ENCODE measurements at places on chromosomes 6 and 20. TPM values are rescaled to one million over a fixed set of nuclear protein-coding genes. Genes with fewer than 3 reads are reported as not detected.

DNA sequence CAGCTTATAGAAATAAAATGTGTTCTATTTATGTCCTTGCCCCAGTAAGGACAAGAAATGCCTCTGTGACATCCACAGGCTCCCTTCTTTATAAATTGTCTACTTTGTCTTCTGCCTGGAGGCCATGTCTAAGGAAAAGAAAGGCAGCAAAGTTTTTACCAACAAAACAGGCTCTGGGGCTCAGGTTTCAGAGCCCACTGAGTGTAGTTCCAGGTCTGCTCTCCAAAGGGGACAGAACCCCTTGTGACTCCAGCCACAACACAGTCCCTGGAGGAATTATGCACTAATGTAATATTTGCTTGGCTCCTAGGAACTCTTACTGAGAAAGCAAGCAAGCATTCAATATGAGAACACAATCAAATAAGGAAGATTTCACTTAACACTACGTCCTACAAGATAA lies 80.1 kb downstream of the PAK5 start:
- no peak for DNase-seq

HSPA1L gene
- 1.7 TPM for total RNA-seq

DUSP15 gene
- not detected for total RNA-seq

- DNase-seq, result no peak
These were observed 81.9 kb downstream of the FIG4 start for GRCh38 chr6:109772883-109773431.

- no peak for DNase-seq
These were observed 23.6 kb downstream of the DTD1 start for GRCh38 chr20:18611492-18611891.

GRCh38 chr20:53898556-53898931 lies 171.8 kb downstream of the BCAS1 start:
- DNase-seq, result no peak

DNA sequence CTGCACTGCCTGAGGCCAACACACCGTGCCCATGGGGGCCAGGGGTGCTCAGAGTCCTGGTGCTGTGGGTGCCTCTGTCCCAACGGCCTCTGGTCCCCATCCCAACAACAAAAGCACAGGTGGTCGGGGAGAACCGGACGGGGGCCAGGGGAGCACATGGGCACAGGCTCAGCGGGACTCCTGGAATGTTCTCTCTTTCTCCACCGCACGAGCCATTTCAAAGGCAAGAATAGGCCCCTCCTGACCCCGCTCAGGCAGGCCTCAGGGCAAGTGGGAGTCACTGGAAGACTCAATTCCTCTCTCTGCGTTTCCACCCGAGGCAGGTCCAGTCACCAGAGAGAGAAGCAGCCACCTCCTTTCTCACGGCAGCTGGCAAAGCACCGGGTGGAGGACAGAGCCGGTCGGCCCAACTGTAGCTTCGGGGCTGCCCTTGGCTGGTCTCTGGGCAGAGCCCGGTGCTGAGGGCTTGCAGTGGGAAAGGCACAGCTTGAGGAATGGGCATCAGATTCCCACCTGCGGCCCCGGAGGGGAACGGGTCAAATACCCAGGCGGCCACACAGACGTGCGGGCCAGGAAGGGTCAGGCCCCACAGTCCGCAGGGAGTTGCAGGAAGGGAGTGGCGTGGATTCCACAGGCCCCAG lies 55.2 kb downstream of the KCNQ2 start:
- no peak for DNase-seq

ASCC3 gene
- 61.7 TPM for total RNA-seq

FLOT1 gene
- 319 TPM for total RNA-seq

GRCh38 chr20:35492352-35492751 lies 37.0 kb downstream of the CEP250 start:
- no peak for DNase-seq

SCRT2 gene
- not detected for total RNA-seq

DNA sequence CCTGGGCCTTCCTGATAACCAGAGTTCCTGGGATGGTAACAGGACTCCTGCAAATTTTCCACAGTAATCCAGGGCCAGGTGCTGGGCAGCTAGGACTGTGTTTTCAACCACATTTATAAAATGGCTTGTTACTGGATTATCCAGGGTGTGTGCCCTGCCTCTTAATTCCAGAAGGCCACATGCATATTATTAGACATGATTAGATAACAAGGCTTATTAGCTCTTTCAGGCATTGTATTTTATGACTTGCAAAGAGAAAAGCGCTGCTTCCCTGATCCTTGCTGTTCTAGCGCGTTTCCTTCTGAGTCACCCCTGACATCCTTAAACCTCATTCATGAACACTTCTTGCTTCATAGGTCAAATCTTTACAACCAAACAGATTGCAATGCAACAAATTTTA lies 208.6 kb downstream of the UST start:
- DNase-seq, result no peak

- no peak for DNase-seq
These were observed 133.7 kb upstream of the TBX18 start for GRCh38 chr6:84897988-84898594.

GRCh38 chr20:20139403-20139802 lies 87.1 kb downstream of the CFAP61 start:
- no peak for DNase-seq

CFAP61 gene
- total RNA-seq, result not detected

GRCh38 chr20:21102603-21103311 lies 3.4 kb downstream of the LINC00237 start:
- DNase-seq, result no peak

- no peak for DNase-seq
These were observed 149.1 kb downstream of the RIMS1 start for GRCh38 chr6:72035486-72035885.

- no peak for DNase-seq
These were observed 1622.8 kb downstream of the HACE1 start for GRCh38 chr6:103236923-103237322.

FAM162B gene
- not detected for total RNA-seq

DNA sequence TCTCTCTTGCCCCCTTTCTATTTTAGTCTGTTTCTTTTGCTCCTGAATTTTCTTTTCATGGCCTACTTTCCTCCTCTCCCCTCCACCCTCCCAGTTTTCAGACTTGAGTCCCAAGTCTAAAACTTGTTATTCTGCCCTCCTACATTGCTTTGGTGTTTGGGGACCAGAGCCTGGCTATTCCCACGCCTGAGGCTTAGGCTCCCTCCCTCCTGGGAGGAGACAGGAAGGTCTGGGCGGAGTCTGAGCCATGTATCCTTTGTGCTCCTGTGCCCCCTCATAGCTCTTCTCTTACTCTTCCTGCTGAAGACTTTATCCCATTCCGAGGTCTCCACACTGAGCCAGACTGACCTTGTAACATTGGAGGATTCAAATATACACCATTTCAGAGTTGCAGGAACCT lies 69.5 kb downstream of the DAAM2 start:
- DNase-seq, result no peak

DNA sequence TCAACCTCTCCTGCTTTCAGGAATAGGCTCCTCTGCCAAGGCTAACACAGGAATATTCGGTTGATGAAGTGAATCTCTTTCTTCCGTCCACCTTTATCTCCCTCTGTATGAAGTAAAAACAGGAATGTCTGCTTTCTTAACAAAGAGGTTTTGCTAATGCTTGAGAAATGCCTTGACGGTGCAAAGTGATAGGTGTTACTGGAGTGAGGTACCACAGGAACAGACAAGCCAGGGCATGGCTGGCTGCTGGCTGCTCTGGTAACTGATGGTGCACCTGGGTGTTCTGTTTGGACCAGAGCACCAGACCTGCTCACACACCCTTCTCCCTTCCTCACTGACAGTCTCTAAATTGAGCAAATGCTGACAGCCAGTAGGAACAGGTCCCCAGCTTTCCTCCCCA lies 174.0 kb upstream of the FBXL4 start:
- DNase-seq, result no peak

RGS17 gene
- 0.45 TPM for total RNA-seq

CDH4 gene
- not detected for total RNA-seq

GRCh38 chr6:158751921-158752320 lies 67.2 kb downstream of the EZR start:
- DNase-seq, result no peak

DNA sequence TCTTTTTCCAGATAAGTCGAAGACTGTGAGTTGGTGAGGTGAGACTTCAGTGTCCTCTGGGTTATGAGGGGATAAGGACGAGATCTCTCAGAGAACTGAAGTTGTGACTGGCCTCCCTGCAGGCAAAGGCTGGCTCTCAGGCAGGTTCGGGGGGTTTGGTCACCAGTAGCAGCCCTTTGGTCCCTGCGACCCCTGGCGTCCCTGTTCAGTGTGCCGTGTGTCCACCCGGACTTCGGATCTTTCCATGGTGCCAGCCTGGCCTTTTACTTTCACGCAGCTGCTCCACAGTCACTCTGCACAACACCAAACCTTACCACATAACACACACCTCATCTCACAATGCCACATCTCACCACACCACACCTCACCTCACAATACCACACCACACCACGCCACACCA lies 131.9 kb downstream of the ERMARD start:
- no peak for DNase-seq

DNA sequence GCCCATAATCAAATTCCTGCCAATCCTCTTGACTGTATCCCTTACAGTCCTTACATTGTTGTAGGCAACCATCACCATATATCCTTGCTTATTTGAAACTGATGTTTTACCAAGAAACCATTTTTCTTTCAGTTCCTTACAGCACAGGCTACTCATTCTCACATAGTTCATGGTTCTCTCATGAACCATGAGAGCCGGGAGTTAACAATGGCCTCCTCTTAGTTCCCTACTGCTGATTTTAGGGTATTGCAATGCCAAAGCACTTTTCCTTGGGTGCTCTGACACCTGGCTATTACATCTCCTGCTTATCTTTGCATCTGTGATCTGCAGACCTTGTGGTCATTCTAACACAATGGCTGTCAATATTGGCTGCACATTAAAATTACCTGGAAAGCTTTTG lies 133.4 kb downstream of the MYB start:
- no peak for DNase-seq

DNA sequence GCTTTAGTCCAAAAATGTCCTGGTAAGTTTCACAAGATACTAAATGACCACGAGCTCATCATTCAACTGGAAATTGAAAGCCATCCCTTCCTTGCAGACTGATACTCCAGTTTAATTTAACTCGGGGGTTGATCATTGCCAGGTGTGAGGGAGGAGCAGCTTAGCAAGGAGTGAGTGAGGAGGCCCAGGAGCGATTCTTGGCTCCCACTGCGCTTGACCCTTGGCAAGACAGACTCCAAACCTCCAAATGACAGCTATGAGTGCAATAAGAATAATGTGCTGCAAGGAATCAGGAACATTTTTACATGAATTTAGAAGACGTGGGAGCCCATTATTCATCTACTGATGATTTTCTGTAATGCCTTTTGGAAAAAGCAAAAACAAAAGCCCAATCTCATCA lies 64.9 kb downstream of the LAMA4 start:
- DNase-seq, result no peak

DNA sequence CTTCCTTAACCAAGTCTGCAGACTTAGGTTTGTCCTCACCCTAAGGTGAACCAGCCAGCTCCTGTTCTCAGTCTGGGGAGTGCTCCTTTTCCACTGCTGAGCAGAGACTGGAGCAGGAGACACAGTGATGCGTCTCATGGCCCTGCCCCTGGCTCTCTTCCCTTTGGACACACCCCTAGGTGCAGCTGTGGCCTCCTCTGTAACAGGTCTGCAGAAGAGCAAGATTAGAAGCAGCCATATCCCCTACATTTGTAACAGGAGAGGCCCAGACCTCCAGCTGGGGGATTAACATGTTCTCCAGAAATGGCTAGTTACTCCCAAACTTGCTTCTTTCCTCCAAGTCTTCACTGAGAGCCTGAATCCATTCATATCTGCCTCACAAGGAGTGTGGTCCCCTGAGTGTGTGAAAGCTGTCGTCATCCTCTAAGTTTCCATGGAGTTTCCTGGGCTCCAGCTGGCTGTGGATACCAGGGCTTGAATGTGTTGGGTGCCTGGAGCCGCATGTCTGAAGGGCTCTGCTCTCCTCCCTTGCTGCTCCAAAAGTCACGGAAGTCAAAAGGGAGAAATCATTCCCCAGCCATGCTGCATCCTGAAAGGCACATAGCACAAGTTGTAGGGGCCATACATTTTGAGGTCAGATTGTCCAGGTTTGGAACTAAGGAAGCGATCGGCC lies 57.7 kb downstream of the PPP1R14C start:
- DNase-seq, result no peak

DNA sequence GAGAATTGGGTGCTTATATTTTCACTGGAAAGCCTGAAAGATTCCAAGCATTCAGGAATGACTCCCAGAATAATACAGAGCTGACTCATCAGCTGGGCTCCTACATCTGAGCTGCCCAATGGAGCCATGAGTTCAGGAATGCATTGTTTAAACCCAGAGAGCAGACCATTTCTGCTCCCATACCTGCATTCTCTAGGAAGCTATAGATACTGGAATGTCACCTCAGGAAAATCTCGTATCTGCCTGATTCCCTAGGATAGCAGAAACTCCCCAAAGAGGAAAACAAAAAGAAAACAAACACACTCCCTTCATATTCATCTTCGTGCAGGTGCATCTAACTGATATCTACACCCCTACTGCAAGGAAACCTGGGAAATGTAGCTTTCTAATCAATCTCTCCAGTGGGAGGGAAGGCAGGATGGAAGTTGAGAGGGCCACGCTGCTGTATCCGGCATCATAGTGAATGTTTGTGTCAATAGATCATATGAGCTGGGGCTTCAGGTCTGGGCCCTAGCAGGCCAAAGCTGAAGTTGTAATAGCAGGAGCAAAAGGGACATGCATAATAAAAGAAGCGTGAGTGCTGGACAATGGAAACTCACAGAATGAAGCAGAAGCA lies 8.2 kb upstream of the SLC2A12 start:
- DNase-seq, result no peak

MEP1A gene
- total RNA-seq, result not detected

MUCL3 gene
- not detected for total RNA-seq

DNAH8 gene
- total RNA-seq, result 0.22 TPM

- DNase-seq, result no peak
These were observed 28.2 kb upstream of the FUCA2 start for GRCh38 chr6:143539734-143540133.

VAPB gene
- total RNA-seq, result 34.3 TPM

GRCh38 chr20:20367575-20368417 lies at the start of gene INSM1:
Gene INSM1 (plus strand): TSS chr20:20368104. CDS start chr20:20368268, 164 bp downstream.
- DNase-seq, result no peak
